Nephron progenitor cell (in vitro differentiated cells): ENCODE measurements at places on chromosomes 13 and 19.

- DNase-seq, result peak; percentile 41
Measured at GRCh38 chr19:33214596-33214995, 11.1 kb downstream of the SLC7A10 start.

- DNase-seq, result peak; percentile 66
Measured at GRCh38 chr13:114143806-114144605, 11.6 kb upstream of the RASA3 start.

DNA sequence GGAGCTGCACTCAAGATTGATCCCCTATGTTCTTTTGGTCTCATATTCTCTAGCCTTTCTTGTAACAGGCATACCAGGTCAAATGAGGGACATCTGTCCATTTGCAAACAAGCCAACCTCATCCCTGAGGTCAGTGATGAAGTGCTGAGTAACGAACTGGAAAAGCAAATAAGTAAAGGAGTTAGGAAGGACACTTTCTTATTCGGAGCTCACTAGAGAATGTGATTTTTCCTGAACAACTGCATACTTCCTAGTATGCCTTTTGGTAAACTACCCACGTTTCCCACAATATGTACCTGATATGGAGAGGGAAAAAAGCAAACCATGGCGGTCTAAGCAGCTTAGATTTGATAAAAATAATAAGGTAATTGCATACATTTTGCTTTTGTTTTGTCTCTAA, 91.0 kb upstream of the MYCBP2 start:
- DNase-seq, result no peak

- DNase-seq, result no peak
Measured at GRCh38 chr13:96294930-96295881, 205.3 kb downstream of the HS6ST3 start.

DNA sequence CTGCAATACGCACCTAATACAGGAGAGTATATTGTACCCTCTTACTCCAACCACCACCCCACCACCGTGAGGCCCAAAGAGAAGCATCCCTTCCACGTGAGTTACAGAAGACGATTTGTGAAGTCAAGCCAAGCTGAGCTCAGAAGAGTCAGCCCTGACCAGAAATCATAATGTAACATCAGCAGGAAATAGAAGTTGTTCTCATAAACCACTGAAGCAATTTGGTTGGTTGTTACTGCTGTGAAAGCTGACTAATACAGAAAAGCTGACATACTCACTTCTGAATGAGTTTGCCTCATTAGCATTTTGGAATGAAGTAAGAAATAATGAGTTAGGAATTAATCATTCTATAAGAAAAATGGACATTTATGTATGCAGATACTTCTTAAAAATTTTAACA, 749.4 kb upstream of the SLC10A2 start:
- no peak for DNase-seq

DNA sequence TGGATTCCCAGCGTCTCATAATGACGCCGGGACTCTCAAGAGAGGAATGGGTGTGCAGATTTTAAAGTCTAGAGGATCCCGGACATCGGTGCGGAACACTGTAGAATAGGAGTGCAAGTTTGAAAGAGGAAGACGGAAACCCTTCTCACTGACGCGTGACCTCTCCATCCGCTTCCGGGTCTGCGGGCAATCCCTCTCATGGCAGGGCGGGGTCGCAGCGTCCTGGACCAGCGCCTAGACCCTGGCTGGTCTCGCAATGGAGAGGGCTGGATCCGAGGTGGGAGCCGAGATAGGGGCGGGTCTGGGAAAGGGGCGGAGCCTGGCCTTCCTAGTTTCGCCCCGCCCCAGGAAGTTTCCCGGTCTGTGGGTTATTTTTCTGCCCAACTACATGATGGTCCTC, 4.6 kb upstream of the ZNF845 start:
- DNase-seq, result no peak

DNA sequence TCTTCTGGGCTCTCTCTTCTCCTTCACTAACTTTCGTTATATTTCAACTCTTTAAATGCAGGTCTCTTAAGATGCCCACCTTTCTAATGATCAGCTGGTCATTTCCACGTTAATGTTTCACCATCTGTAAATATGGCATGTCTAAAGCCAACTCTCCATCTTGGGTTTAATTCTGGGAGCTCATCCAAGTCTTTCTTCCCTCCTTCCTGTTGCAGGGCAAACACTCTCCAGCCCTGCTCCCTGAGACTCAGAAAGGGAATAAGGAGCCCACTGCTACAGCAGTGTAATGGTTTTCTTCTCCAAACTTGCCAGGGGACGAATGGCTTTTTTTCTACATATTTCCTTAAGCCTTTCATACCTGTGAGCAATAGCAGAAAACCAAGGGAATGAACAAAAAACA, 73.3 kb upstream of the SOX1 start:
- DNase-seq, result no peak

GRCh38 chr13:100608489-100608888, 19.9 kb upstream of the GGACT start:
- DNase-seq, result no peak

DNA sequence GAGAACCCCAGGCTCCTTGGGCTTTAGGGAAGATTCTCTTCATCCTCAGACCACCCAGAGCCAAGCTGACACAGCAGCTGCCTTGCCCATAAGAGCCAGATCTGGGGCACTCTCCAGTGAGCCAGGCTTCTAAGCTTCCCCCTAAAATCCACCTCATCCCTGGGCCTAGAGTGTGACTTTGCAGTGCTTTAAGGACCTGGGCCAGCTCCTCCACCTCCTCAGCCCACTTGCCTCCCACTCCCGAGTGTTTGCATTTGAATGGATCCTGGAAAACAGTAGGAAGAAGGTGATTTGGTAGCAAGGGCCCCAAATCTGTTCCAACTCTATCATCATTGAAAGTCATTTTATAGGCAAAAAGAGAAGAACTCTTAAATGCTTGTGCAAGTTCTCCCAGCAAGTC, 108.7 kb upstream of the UBL3 start:
- DNase-seq, result no peak

- no peak for DNase-seq
Measured at GRCh38 chr13:75666646-75667351, 30.7 kb downstream of the LMO7 start.

GRCh38 chr19:32532233-32532632, 48.8 kb upstream of the PDCD5 start:
- no peak for DNase-seq

DNA sequence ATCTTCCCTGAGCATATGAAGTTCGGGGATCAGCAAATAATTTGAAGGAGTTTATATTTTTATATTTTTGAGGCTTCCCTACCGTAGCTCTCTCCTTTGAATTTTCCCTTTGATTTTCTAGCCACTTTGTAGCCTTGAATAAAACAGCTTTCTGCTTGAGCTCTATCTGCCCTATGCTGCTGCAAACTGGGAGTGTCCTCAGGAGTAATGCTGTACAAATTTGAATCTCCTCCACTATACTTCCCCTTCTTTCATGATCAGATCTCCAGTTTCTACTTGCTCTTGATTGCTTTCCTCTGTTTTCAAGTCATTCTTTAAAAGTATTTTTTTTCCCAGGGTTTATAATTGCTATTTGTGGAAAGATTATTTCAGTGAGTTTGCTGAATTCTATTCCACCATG, 14.6 kb downstream of the PDS5B start:
- no peak for DNase-seq

GRCh38 chr19:6088602-6089049, 21.7 kb downstream of the RFX2 start:
- no peak for DNase-seq

DNA sequence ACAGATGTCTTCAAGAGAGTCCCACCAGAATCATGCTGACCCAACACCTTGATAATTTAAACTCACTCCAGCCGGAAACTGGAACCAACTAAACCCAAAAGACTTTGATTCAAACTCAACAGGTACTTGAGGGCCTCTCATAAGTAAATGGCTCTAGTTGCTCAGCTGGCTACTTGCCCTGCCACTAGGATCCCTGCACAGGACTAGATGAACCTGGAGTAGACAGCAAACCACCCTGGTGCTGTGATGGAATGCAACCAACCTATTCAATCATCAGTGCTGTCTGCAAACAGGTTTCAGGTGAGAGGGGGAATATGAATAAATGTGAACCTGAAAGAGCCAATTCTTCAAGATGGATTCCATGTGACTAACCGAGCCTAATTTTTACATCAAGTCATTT, 216.3 kb downstream of the KATNAL1 start:
- no peak for DNase-seq

GRCh38 chr13:98897706-98898105, 80.2 kb downstream of the DOCK9 start:
- no peak for DNase-seq

DNA sequence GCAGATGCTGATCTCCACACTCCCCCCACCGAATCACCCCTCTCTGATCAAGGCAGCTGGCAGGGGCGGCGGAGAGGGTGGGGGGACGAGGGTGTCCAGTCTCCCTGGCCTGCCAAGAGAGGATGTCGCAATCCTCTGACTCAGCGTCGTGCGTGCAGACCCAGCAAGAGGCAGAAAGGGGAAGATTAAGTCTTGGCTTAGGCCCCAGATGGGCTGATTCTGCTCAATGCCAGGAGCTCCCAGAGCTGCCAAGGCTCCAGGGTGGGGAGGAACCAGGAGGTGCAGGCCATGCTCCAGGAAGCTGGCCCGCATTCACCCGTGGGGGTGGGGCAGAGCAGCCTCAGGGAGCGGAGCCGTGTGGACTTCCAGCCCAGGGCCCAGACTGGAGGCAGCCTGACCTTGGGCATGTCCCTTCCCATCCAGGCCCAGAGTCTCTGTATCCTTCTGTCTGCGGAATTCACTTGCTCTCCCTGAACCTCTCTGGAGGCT, 6.6 kb upstream of the BCL3 start:
- no peak for DNase-seq

- DNase-seq, result no peak
Measured at GRCh38 chr13:35500144-35500543, 23.7 kb upstream of the MAB21L1 start.

DNA sequence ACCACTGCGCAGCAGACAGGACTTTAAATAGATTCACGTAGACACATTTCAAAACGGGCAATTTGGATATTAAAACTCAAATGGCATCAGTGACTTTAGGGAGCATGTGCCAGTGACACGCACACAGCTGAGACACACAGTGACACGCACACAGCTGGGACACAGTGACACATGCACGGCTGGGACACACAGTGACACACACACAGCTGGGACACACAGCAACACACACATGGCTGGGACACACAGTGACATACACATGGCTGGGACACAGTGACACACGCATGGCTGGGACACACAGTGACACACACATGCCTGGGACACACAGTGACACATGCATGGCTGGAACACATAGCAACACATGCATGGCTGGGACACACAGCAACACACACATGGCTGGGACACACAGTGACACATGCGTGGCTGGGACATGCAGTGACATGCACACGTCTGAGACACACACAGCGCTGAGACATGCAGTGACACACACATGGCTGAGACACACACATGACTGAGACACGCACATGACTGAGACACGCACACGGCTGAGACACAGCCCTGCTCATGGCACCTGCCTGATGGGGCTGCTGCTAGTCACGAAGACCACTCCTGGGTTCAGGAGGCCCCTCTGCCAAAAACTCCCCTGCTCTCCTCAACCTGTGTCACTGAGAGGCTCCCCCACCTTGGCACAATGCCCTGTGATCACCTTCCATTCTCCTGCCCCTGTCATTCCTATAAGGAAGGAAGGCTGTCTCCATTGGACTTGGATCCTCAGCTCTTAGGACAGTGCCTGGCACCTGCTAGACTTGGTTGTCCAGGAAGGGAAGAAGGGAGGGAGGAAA, 52.5 kb downstream of the SOX1 start:
- no peak for DNase-seq

GRCh38 chr19:35107545-35107944, 8.1 kb upstream of the FXYD3 start:
- no peak for DNase-seq

DNA sequence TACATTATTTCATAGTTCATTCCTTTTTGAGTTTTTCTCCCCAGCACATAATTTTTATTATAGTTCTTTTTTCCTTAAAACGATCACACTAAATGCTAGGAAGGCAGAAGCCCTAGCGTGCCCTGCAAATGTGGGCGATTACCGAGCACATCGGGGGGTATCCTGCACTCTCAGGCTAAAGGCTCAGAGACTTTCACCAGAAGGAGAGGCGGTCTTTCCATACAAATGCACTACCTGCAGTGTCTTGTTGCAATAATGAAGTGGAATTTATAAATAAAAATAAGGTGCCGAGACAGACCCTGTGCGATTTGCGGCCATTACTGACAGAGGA, 29.3 kb upstream of the SPACA7 start:
- no peak for DNase-seq

DNA sequence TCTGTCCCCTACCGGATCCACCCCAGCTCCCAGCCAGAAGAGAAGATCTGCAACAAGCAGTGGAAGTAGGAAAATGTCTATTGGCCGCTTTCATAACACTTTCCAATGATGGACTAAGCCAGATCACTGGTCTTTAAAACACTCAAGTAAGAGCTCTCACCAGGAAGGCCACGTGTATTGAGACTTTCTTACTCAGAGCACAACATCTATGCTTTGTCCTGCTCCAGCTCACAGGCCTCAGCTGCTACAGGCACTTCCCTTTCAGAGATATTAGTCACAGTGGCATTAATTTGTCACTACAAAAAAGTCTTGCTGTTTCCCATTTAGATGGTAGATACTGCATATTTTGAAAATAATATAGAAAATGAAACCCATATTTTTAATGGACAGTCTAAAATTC, 164.2 kb downstream of the ABCC4 start:
- no peak for DNase-seq

DNA sequence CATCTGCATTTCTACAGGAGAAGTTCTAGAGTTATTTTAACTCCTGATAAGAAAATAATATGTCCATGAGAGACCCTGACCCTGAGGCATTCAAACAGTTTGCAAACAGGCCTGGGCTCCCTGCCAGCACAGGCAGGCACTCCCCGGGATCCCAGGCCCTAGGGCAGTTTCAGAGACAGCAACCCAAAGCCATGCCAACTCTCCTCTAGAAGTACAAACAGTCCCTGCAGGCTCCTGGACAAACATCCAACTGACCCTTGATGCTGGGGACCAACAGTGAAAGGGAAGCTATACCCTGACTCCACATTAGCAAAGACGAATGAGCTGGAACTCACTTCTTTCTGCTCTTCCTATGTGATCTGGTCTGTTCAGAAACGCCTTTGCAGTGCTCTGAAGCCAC, 44.8 kb downstream of the CCDC70 start:
- no peak for DNase-seq

DNA sequence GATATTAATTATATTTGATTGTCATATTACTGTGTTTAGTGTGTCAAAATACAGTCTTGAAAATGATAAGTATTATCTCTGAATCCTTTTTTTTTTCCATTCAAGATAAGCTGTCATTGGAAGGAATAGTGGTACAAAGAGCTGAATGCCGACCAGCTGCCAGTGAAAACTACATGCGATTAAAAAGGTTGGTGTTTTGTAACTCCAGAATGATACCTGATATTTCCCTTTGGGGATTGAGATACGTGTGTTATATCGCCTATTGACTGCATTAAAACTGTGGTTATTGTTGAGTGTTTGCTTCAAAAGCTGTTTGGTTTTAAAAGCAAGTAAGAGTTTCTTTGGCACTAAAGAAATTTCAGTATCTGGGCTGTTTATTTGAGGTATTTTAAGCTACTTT, 6.5 kb upstream of the KCTD4 start:
- DNase-seq, result no peak

- no peak for DNase-seq
Measured at GRCh38 chr13:112457081-112457480, 80.9 kb downstream of the SPACA7 start.
